ENCODE measurements at places on chromosomes 5 and 9.

DNA sequence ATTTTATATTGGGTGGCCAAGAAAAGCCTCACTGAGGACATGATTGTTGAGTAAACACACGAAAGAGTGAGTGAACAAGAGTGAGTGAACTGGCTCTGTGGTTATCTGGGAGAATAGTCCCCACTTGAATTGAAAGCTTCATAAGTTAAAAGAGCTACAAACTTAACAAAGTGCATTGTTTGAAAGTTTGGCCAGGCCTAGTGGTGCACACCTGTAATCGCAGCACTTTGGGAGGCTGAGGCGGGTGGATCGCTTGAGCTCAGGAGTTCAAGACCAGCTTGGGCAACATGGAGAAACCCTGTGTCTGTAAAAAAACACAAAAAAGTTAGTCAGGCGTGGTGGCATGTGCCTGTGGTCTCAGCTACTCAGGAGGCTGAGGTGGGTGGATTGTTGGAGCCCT, 26.9 kb downstream of the SMC2 start:
- DNase-seq = no peak

DNA sequence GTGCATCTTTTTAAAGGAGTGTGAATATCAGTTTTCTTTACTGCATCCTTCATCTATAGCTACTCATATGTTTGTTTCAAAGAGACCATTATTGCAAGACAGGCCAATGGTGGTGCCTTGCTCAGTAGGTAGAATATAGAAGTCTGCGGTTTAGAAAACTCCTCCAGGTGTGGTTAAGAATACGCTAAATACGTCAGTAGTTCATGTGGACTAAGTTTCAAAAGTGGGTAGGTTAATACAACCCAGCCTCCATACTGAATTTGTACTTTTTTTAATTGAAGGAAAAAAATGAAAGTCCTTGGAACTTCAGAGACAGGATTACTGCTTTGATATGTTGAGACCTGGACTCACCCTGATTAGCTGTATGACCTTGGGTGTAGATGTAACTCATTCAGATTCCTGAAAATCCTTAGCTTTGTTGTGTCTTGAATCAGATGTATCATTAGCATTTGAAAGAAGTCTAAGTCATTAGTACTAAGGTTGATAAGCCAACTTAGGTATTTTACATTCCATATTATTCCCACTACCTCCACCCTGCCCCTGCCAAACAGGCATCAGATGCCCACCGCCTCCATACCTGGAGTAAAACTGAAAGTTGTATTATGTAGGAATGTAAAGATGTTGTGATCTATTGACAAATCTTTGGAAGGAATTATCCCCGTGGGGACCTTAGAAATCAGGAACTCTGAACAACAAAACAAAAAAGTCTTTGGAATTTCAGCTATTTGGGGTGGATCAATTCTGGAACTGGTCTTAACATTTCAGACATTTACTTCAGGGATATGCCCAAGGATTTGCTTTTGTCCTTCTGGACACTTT, 6.1 kb downstream of the BASP1 start:
- DNase-seq = no peak

- no peak for DNase-seq
These were observed 430.8 kb upstream of the TNC start for GRCh38 chr9:115548609-115549260.

DNA sequence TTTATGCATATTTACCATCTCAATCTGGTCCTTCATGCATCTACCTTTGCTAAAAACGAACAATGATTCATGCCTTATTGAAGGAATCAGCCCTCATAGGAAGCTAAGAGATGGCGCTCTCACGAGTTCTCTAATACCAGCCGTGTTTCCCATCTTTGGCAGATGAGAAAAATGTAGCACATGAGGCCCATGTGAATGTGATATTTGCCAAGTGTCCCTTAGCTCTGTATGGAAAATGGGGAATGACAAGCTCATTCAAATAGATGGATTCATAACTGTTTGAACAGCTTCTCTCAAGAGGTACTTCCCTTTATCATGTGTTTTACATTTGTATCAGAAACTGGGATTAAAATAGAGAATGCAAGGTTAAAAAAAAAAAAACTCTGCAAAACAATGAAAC, 66.1 kb downstream of the TTC39B start:
- no peak for DNase-seq

- peak; percentile 59 for DNase-seq
These were observed 2.6 kb upstream of the AFAP1L1 start for GRCh38 chr5:149268928-149269557.

DNA sequence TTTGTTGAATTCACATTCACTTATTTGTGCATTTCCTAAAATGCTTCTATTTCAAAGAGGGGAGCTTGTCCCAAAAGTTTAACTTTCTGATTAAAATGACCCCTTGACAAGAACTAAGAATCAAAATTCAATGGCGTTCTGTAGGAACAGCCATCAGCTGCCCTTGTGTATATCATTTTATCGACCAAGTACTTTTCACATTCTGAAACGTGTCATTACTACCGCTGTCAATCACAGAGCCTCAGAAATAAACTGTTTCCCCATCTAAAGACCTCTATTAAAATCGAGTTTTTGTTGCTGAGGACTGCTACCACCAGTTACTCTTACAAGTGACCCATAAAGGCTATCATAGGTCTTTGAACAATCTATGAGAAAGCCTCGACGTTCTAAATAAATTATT, 1.6 kb upstream of the FOXD1 start:
- no peak for DNase-seq

- DNase-seq = no peak
These were observed 7.5 kb upstream of the RECK start for GRCh38 chr9:36029202-36029601.

GRCh38 chr9:113600023-113600823, 136.7 kb downstream of the RGS3 start:
- DNase-seq = no peak

DNA sequence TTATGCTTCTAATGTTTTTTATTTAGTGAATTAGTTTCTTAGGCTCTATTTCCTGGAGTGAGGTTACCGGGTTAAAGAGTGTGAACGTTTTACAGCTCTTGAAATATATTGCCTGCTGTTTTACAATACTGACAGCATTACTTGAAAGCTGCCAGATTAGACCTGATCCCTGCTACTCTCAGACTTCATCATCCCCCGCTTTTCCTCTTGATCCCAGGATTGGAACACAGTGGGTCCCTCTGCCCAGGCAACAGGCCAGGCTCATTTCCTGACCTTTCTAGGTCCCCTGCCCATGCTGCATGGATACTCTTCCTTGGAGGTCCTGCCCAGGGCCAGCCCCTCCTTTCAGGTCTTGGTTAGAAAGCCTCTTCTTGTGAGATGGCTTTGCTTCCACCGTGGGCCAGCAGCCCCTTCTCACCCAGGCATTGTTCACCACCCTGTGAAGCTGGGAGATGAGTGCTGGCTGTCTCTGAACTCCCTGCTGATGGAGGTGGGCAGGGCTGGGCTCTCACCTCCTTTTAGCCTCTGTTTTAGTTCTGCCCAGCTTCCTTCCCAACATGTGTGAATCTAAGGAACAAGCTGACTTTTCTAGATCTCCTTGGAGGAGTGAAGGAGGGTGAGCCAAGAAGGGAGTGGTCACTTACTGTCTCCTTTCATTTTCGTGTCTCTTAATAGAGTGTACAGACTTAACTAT, 15.5 kb upstream of the FAM120AOS start:
- no peak for DNase-seq

DNA sequence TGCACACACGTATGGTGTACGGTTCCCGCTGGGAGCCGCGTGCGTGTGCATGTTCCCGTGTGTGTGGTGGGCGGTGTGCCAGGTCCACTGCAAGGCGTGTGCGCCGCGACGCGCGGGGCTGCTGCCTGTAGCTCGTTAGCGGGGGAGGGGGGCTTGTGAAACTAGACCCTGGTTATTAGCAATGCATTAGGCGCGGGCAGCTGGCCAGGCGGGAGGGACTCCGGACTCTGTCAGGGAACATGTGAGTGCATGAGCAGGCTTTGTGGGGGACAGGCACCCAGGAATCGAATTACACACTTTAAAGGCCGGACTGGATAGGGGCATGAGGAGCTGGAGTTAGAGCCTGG, 32.2 kb upstream of the ENHO start:
- DNase-seq = no peak

GRCh38 chr9:79526149-79526672, 45.6 kb upstream of the TLE4 start:
- DNase-seq = no peak

- no peak for DNase-seq
These were observed 581.4 kb downstream of the CDK5RAP2 start for GRCh38 chr9:119998614-119999013.

DNA sequence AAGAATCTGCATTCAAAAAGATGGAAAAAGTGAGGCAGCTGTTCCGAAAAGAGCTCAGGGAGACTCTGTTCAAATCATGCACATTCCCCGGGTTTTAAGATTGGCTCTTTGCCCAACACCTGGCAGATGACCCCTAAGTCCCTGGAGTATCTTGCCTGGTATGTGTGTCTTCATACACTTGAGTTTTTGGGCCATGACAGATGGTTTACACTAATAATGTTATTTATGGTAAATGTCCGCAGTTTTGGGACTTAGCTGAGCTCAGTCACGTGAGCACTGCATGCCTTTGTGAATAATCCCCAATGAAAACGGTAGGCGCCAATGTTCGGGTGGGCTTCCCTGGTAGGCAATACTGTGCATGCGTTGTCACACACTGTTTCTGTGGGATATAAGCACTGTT, 316.1 kb downstream of the PRDM9 start:
- DNase-seq = no peak

DNA sequence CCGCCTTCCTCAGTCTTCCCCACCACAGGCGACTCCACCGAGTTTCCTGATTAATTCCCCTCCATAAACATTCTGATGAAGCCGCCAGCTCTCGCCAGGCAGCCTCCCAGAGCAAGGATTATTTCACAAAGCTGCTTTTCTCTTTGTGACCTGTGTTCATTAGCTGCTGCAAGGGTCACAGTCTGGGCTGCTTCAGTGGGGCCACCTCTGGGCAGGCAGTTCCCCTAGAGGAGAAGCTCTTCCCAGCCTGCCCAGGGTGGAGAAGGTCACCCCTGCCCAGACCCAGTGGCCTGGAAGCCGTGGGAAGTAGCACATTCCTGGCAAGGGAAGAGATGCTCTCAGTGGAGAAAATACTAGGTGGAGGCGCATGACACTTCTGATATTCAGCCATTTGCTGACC, 58.4 kb upstream of the RAPGEF1 start:
- DNase-seq = no peak

GRCh38 chr5:41410737-41411136, 99.7 kb downstream of the PLCXD3 start:
- no peak for DNase-seq

DNA sequence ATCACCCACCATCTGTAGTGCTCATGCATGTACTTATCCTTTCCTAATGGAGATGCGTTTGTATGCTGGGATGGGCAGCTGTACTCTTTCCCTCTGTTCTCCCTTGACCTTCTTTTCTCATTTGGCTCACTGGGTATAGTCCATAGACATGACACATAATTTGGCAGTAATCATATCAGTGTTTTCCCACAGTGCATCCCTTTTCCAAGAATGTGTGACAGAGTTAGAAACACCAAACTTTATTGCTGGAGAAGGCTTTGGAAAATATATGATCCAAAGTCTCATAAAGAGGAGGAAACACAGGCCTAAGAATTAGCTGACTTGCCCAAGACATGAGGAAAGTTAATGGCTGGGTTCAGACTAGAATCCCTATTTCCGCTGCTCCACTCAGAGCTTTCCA, 1233.4 kb upstream of the DMAC1 start:
- no peak for DNase-seq

GRCh38 chr9:134049236-134049635, 18.6 kb downstream of the BRD3 start:
- DNase-seq = no peak

GRCh38 chr5:66821688-66822429, 225.7 kb downstream of the MAST4 start:
- DNase-seq = no peak

- DNase-seq = no peak
These were observed 62.2 kb upstream of the ZNF462 start for GRCh38 chr9:106800701-106801270.

- DNase-seq = no peak
These were observed 64.4 kb downstream of the C9orf85 start for GRCh38 chr9:71975833-71976232.

- no peak for DNase-seq
These were observed 342.8 kb downstream of the EBF1 start for GRCh38 chr5:158756871-158757270.

- DNase-seq = no peak
These were observed 3.9 kb downstream of the QRFP start for GRCh38 chr9:130892477-130893304.

DNA sequence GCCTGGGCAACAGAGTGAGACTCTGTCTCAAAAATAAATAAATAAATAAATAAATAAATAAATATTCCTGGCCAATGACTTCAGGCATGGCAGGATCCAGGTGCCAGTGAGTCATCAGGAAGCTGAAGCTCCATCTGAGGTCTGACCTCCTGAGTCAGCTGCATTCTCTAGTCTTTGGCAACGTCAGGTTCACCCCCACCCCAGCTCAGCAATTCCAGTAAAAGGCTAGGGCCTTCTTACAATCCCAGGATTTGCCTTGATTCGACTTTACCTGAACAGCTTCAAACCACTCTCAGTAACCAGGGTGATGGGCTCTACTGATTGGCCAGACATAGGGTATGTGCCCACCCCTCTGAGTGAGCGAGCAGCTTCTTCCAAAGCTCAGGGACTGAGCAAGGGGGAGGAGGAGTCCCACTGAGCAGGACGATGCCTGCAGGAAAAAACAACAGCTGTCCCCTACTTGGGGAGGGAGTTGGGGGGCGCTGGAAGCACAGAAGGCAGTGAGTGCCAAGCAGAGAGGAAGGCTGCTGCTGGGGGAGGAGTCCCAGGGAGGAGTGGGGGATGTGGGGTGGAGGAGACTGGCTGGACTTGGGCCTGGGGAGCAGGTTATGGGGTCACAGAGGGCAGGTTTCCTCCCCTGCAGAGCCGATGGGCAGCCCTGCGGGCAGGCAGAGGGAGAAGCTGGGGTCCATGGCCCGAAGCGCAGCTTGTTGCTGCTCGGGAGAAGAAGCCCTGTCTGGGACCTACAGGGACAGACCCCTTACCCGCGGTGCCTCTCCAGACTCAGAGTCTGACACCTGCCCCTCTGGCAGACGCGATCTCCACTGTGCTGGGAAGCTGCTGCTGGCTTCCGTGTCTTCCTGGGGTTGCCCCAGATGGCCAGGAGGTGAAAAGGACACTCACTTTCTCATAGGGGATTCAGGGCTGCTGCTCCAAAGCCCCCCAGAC, 25.9 kb upstream of the UNC5A start:
- DNase-seq = peak; percentile 87

DNA sequence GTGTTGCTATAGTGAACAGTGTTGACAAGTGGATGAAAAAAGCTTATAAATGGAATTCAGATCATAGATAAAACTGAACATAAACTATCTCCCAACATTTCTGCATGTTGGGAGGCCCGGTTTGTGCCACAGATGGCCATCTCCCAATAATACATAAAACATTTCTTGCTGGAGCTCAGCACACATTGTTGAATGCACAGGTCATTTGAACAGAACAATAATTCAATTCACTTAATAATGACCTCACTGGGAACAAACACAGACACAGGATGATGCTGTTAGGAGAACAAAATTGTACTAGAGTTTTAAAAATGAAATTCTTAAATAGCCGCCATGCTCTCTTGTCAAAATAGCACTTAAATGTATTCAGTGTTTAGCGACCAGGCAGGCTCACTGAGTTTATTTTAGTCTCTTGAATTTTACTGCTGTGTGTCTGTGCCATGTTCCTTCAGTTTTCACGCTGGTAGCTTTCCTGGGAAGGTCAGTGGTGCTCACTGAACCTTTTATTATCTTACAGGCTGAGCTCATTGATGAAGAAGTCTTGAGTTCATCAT, 85.0 kb upstream of the SSBP2 start:
- no peak for DNase-seq

GRCh38 chr5:120507197-120507596, 43.1 kb downstream of the PRR16 start:
- no peak for DNase-seq
